ENCODE measurements at places on chromosomes 13 and 19.

DNA sequence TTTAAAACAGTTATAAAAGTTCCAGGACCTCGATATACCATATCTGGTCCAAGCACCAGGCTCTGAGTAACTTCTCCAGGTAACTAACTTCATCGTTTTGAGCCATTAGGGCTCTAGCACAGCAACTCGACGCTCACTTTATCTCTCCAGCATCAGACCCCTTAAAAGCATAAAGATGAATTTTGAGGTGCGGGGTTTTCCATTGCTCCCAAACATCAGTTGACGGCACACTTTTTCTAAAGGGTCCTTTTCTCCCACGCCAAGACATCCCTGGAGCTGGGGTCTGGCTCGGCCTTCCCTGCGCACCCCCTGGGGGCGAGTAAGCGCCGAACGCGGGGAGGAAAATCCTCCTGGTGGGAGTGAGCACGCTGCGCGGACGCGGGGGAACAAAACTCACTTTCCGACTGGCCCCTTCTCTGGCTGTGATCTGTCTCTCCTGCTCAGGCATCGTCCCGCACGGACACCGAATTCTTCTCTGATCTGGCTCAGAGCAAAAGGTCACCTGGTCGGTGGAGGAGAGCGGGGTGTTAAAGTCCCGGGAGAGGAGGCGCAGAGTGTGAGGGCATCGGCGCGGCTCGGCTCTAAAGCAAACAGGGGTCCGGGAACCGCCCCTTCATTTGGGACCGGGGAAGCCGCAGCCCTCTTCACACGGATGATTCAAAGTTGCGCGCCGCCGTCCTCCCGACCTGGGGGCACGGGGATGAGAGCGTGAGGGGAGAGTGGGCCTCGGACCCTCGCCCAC, at the start of gene ATP7B:
TSS of gene ATP7B (minus strand) at position 561 of the 742 bp plus-strand sequence. CDS start at position 448, 113 bp downstream.
- DNase-seq, result peak; percentile 14

DNA sequence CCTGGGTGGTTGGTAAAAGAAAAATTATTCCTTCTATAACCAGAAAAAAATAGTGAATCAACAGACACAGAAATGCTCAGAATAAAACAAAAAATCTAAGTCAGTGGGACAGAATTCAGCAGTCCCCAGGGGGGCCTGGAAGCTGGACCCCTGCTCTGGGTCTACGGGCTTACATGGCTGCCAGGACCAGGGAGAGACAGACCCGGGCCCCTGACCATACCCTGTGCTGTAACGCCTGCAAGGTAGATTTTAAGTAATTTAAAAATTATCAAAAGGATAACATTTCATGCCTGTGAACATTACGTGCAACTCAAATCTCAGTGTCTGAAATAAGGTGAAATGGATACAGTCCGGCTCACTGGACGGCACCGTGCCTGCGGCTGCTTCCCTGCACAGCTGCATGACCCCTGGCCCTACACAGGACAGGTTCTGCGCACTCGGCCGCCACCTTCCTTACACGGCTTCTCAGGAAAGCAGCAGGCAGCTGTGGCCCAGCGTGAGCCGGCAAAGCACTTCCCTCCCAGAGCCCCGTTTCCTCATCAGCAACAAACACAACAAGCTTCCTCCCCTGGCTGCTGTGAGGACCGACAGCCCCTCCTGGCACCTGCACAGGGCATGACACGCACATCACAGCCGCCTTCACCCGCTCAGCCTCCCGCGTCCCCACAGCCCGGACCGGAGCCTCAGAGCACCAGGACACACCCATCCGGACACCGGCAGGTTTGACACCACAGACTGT, 22.2 kb downstream of the RASA3 start:
- peak; percentile 83 for DNase-seq

DNA sequence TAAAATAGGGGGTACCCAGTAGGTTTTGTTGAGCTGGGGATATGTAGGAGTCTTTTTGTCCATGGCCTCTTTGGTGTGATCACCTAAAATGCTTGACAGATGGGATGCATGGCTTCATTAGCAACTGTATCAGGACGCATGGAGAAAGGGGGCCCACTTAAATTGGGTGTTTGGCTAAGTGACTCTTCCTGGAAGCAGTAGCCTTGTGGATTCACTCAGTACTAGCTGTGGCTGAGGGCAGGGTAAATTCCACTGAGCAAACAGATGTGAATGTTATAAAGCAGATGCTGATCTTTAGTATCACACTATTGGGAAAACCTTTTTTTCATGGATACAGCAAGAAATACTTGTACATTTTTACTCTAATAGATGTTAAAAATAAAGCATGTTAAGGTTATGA, 140.0 kb downstream of the FGF14 start:
- no peak for DNase-seq

- DNase-seq, result no peak
Observed at GRCh38 chr13:111664696-111665095, 344.3 kb downstream of the TEX29 start.
